Sigmoid colon (tissue), 7 donors: ENCODE measurements at places on chromosomes 1 and 21. TPM values are rescaled to one million over a fixed set of nuclear protein-coding genes. Genes with fewer than 3 reads are reported as not detected.

CFHR2 gene
- not detected for total RNA-seq

GRHL3 gene
- total RNA-seq, result not detected

OPTC gene
- total RNA-seq, result not detected

LCE2C gene
- total RNA-seq, result not detected

NOS1AP gene
- total RNA-seq, result 7.8 TPM

HSD3B2 gene
- not detected for total RNA-seq

AVPR1B gene
- total RNA-seq, result not detected

SIK1 gene
- total RNA-seq, result 33.8 TPM

TCP10L gene
- 2.5 TPM for total RNA-seq

A3GALT2 gene
- total RNA-seq, result not detected

PRUNE1 gene
- total RNA-seq, result 23.5 TPM

DNA sequence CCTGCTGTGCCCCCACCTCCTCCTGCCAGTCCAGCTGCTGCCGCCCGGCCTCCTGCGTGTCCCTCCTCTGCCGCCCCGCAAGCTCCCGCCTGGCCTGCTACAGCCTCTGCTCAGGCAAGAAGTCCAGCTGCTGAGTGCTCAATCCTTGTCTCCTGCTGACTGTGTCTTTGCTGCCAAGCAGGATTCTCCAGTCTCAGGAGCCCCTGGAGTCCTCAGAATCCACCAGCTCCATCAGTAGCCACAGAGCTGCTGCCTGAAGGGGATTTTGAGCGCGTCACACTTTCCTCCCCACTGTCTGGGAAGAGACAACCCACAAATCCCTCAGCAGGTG, 973 bp downstream of the KRTAP10-11 start:
- no peaks in the 10 kb centered on the region for H3K4me1 ChIP-seq
- DNase-seq, result no peak
- no peak overlapping the region for H3K27ac ChIP-seq

DNA sequence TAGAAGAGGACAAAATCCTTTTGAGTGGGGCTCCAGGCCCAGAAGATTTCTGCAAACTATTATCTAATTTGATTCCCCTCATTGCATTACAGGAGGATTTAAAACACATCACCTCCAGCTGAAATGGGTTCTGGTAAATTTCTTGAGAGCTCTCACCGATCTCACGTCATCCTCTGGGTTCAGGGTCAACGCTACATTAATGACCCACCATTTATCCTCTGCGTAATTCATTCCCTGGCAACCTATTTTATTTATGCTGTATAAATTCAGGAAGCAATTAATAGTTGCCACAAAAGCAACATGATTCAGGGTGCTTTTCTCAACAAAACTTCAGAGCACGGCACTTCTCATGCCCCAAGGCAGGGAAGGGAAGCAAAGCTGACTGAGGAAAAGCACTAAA, 38.9 kb downstream of the LMX1A start:
- DNase-seq, result no peak
- no peak overlapping the region for H3K27ac ChIP-seq
- no peaks in the 10 kb centered on the region for H3K4me1 ChIP-seq
- no peak overlapping the region for H3K4me3 ChIP-seq
- no peaks in the 10 kb centered on the region for H3K36me3 ChIP-seq

DNA sequence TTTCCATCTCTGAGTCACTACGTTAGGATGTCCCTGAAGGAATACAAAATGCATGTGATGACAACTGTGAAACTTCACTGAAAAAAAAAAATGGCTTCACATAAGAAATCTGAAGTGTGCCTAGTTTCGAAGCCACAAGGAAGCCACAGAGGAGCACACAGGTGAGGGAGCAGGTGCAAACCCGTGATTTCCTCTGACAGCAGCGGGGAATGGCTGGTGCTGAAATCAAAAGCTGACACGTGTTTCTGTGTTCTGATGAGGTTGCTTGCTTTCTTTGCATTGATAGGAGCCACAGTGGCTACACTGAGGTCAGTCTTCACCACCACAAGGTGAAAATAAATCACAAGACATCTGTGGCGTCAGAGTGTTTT, 105.7 kb upstream of the TLR5 start:
- no peaks in the 10 kb centered on the region for H3K4me1 ChIP-seq
- no peak overlapping the region for H3K4me3 ChIP-seq
- H3K36me3 ChIP-seq, result no peaks in the 10 kb centered on the region
- no peak overlapping the region for H3K27ac ChIP-seq
- no peaks in the 10 kb centered on the region for H3K27me3 ChIP-seq

DNA sequence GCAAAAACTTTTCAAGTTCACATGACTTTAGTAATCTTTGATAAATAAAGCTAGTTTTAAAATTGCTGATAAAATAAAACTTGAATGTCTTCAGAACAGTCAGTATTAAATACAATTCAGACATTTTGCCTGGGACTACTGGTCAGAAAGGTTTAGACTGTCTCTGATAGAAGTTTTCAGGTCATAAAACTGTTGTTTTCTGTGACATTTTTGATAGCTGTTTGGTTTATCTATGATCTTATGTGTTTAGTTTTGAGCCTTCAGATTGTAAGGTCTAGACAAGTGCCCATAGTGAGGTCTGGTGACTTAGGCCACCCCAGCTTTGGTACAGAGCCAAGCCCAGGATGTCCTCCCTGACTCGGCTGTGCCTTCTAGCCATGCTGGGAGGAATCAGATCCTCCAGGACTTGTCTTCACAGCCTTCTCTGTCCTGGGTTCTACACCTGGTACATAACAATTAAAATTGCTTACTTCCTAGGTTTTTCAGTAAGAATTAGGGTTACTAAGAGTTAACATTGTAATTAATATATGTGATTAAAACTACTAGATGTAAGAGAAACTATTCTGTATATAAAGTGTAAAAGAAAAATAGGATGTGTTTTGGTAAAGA, 15.1 kb upstream of the DNAH14 start:
- no peaks in the 10 kb centered on the region for H3K4me1 ChIP-seq
- H3K27ac ChIP-seq, result no peak overlapping the region
- DNase-seq, result no peak
- H3K27me3 ChIP-seq, result no peaks in the 10 kb centered on the region

GRCh38 chr1:47650611-47651010, 212.8 kb downstream of the FOXD2 start:
- H3K27me3 ChIP-seq, result no peaks in the 10 kb centered on the region
- peak; percentile 21 for DNase-seq
- no peaks in the 10 kb centered on the region for H3K4me1 ChIP-seq
- no peak overlapping the region for H3K4me3 ChIP-seq
- H3K36me3 ChIP-seq, result no peaks in the 10 kb centered on the region

GRCh38 chr1:102732927-102733326, 375.4 kb downstream of the COL11A1 start:
- H3K4me3 ChIP-seq, result no peak overlapping the region
- H3K27ac ChIP-seq, result no peak overlapping the region
- H3K4me1 ChIP-seq, result no peaks in the 10 kb centered on the region
- no peaks in the 10 kb centered on the region for H3K36me3 ChIP-seq
- no peak for DNase-seq

- H3K27me3 ChIP-seq, result no peaks in the 10 kb centered on the region
- H3K27ac ChIP-seq, result no peak overlapping the region
- H3K36me3 ChIP-seq, result no peaks in the 10 kb centered on the region
- DNase-seq, result no peak
- no peaks in the 10 kb centered on the region for H3K4me1 ChIP-seq
These were observed 23.2 kb downstream of the DDX59 start for GRCh38 chr1:200646515-200646914.

- no peak overlapping the region for H3K27ac ChIP-seq
- H3K4me3 ChIP-seq, result no peak overlapping the region
- no peaks in the 10 kb centered on the region for H3K27me3 ChIP-seq
- DNase-seq, result no peak
- no peaks in the 10 kb centered on the region for H3K4me1 ChIP-seq
These were observed 332.8 kb downstream of the KCTD3 start for GRCh38 chr1:215899901-215900300.

- H3K4me1 ChIP-seq, result no peaks in the 10 kb centered on the region
- DNase-seq, result no peak
- H3K4me3 ChIP-seq, result no peak overlapping the region
These were observed 68.2 kb downstream of the TIAM1 start for GRCh38 chr21:31275901-31276300.

- DNase-seq, result no peak
- H3K27me3 ChIP-seq, result no peaks in the 10 kb centered on the region
- no peaks in the 10 kb centered on the region for H3K4me1 ChIP-seq
- no peak overlapping the region for H3K4me3 ChIP-seq
- H3K27ac ChIP-seq, result no peak overlapping the region
These were observed 361.1 kb downstream of the HHAT start for GRCh38 chr1:210689826-210690225.

DNA sequence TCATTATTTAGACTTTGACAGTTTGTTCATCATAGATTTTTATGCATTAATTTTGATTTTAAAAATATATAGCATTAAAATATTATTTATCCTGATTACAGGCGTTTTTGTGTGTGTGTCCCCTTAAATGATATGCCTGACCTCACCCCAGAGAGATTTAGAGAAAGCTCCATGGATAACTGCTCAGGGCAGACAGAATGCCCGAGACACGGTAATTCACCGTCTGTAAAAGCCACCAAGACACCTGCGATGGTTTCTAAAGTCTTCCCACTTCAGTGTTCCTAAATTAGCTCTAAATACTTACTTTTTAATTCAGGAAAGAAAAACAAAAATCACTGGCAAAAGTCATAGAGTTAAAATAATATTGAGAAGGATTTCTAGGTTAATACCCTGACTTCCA, 350.6 kb upstream of the RUNX1 start:
- H3K27ac ChIP-seq, result no peak overlapping the region
- no peak for DNase-seq
- no peaks in the 10 kb centered on the region for H3K36me3 ChIP-seq
- no peaks in the 10 kb centered on the region for H3K27me3 ChIP-seq
- H3K4me1 ChIP-seq, result no peaks in the 10 kb centered on the region

- no peak for DNase-seq
- H3K36me3 ChIP-seq, result no peaks in the 10 kb centered on the region
- H3K4me3 ChIP-seq, result no peak overlapping the region
These were observed 54.4 kb downstream of the CNIH3 start for GRCh38 chr1:224670506-224670905.

- peaks cover 79% of the 10 kb centered on the region for H3K4me1 ChIP-seq
- H3K4me3 ChIP-seq, result no peak overlapping the region
- peak overlapping the region; percentile 97 for H3K27ac ChIP-seq
- peak; percentile 69 for DNase-seq
These were observed 5.6 kb downstream of the COL6A1 start for GRCh38 chr21:45987121-45987711.

DNA sequence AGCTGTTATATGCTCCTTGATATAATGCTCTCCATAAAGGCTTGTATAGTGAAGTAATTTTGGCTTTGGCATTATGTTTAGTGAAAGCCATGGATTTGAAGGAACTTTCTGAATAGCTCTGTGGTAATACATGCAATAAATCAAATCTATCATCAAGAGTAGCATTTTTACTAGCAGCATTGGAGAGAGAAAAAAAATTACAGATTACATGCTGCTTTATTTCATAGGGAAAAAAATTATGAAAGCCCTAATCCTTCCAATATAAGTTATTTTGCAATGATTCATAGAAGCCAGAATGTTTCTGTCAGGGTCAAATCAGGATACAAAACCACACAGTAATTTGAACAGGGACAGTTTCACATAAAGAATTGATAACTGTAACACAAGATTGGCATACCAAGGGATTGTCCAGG, 250.0 kb downstream of the SPATA17 start:
- no peak overlapping the region for H3K4me3 ChIP-seq
- H3K4me1 ChIP-seq, result no peaks in the 10 kb centered on the region
- H3K27me3 ChIP-seq, result no peaks in the 10 kb centered on the region
- no peaks in the 10 kb centered on the region for H3K36me3 ChIP-seq
- no peak overlapping the region for H3K27ac ChIP-seq
